Neural progenitor cell (in vitro differentiated cells): ENCODE measurements at places on chromosomes 6 and 20. TPM values are rescaled to one million over a fixed set of nuclear protein-coding genes. Genes with fewer than 3 reads are reported as not detected.

The THEMIS gene
- total RNA-seq, result not detected in 2 replicates

The CFAP206 gene
- 0.52 and 0.53 TPM in 2 replicates for total RNA-seq

DNA sequence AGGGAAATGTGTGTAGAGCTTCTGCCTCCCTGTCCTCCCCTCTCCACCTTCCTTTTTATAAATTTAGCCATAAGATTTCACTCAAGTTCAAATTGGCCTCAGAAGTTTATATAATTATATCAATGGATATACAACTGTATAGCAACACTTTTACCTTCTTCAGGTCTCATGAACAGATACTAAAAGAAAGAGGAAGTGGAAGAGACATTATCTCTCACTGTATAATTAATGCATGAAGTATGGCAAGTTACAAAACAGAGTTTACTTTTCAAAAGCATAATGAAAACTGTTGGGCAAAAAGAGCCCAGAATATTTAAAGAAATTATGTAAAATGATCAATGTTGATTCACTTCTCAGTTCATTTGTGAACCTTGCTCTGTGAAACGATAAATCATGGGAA is 99.7 kb downstream of the PDE7B start:
- DNase-seq, result no peak

DNA sequence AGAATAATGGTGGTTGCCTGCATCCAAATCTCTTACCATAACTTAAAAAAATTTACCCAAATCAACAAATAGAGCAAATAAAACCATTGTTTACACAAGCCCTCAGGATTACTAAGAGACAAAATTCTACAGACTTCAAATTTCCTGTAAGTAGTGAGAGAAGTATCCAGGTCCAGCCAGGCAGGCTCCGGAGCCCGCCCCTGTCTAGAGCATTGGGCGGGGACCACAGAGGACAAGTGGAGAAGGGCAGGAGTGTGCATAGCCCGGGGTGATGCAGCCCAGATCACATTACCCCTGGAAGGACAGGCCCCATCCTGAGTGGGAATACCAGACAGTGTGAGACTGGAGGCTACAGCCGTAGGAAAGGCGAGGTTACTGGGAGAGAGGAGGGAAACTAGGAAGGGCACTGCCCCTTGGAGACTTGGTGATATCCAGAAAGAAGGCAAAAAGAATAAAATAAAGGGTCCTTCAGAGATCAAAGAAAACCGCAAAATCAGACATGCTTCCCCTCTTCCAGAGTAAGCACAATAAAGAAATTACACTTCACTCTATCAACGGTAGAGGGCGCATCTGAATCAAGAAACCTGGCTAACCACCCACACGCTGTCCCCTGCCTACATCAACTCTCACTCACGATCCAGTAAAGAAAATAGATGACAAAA is 26.6 kb downstream of the RIN2 start:
- peak; percentile 81 for DNase-seq

- no peak for DNase-seq
Observed at GRCh38 chr20:56621730-56622129, 7.4 kb upstream of the TFAP2C start.

- no peak for DNase-seq
Observed at GRCh38 chr20:18724077-18724476, 89.5 kb upstream of the SCP2D1 start.

GRCh38 chr20:56433880-56434255 is 21.8 kb downstream of the CASS4 start:
- DNase-seq, result no peak

The MAD2L1BP gene
- total RNA-seq, result 52.0 and 88.1 TPM in 2 replicates

DNA sequence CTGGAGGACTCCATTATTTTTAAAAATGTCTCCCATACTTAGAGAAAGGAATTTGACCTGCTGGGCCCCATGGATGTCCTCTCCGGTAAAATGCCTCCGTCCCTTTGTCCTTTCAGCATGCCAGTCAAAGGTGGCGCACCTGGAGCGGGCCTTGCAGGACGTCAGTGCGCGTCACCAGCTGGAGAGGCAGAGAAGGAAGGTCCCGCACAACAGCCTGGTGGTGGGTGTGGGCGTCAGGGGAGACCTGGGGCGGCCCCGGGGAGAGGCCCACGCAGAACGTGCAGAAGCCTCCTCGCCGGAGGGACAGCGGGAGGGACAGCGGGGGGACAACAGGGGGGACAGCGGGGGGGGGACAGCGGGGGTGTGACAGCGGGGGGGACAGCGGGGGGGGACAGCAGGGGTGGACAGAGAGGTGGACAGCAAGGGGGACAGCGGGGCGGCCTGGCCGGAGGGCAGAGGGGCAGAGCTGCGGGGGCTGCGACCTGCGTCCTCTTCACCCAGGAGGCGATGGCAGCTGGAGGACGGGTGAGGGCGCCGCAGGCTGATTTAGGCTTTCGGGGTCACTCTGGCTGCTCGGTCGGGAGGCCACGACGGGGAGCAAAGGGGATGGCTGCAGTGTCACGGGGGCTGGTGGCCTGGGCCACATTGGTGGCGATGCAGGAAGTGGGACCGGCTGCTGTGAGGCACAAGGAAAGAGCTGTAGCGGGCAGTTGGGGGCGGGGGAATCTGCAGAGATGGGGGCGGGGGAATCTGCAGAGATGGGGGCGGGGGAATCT is 859 bp upstream of the KIF25 start:
- peak; percentile 34 for DNase-seq

DNA sequence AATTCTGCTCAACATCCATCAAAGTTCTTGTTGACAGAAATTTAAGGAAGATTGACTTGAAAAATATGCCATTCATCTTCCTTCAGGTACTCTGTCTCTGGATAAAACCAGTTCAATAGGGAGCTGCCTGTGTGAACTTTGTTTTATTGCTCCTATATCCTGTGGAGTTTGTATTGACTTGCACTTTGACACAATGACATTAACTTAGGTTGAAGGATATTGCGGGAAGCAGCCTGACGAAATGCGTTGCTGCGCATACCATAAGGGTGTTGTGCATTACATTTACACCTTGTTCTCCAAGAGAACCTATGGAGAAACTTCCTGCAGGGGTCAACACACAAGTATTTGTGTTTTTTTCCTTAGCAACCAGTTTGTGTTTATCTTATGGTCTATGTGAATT is 185.4 kb upstream of the GRIK2 start:
- DNase-seq, result no peak

- DNase-seq, result no peak
Observed at GRCh38 chr20:12467758-12468157, 541.0 kb upstream of the SPTLC3 start.

DNA sequence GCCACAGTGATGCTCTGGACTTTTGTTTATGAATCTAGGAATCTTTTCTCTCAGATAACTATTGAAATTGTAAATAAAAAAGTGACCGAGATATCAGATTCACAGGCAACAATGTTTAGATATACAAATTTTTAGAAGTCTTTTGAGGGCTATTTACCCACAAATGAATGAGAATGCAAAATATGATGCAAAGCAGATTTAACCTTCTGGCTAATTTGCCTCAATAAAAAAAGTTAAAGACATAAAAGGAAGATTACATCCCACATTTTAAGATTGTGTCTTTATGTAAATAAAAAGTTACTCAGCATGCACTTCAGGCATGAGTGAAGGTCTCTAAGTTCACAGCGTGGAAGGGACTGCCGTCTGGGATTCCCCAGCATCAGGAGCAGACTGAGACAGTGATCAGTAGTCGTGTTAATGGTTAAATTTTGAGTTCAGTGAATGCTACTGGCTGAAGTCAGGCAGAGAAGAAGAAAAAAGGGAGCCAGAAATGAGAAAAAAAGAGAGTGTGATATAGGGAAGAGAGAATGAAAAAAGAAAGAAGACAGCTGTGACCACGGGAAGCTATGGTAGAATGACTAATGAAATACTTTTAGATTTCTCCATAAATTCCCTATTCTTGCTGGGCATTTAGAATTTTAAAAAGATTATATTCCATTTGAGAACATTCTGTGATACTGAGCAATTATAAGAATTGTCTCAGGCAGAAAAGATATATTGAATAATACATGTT is 93.6 kb downstream of the MYB start:
- no peak for DNase-seq

The TINAG gene
- total RNA-seq, result not detected in 2 replicates

GRCh38 chr20:16712511-16712947 is 17.3 kb upstream of the SNRPB2 start:
- no peak for DNase-seq

DNA sequence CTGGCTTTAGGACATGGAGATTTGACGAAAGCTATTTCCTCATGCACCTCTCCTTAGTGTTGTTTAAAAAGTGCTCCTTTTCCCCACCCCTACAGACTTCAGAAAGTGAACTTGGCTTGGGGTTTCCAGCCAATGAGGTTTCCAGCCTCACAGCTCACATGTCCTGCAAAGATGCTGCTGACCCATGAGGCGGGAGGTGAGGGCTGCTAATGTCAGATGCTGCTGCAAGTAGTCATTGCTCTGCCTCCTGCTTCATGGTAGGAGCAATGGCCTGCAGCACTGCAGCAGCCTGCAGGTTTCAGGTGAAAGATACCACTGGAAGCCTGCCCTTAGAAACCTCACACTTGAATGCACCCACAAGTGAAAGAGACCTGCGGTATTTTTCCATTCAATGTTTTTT is 112.8 kb downstream of the LAMP5 start:
- no peak for DNase-seq

GRCh38 chr20:16752082-16752481 is 3.9 kb downstream of the OTOR start:
- DNase-seq, result no peak

- peak; percentile 28 for DNase-seq
Observed at GRCh38 chr6:27096834-27097511, 150.5 kb upstream of the PRSS16 start.

GRCh38 chr6:41182069-41183034 is 18.6 kb downstream of the TREML2 start:
- peak; percentile 62 for DNase-seq

The WFDC10B gene
- total RNA-seq, result not detected in 2 replicates

- DNase-seq, result no peak
Observed at GRCh38 chr6:105429676-105430075, 26.8 kb upstream of the PREP start.

DNA sequence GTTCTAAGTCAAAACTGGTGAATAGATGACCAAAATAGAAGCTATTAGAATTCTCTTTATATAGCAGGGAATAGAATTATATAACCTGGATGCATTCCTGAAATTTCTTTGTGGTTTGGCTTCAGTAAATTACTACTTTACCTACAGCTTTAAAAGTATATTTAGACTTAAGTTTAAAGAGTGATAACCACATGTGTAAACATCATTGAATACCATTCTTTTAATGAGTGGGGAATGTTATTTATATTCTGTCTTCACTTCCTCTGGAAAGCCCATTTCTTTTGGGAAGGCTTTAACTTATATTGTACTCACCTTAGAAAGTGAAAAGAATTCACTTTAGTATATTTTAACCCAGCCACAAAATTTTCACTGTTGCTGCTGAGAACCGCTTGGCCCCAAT is 39.1 kb downstream of the PLEKHG1 start:
- no peak for DNase-seq

GRCh38 chr20:24164360-24164759 is 175.8 kb upstream of the GGTLC1 start:
- peak; percentile 38 for DNase-seq

GRCh38 chr6:167465482-167465881 is 140.6 kb downstream of the TTLL2 start:
- no peak for DNase-seq

DNA sequence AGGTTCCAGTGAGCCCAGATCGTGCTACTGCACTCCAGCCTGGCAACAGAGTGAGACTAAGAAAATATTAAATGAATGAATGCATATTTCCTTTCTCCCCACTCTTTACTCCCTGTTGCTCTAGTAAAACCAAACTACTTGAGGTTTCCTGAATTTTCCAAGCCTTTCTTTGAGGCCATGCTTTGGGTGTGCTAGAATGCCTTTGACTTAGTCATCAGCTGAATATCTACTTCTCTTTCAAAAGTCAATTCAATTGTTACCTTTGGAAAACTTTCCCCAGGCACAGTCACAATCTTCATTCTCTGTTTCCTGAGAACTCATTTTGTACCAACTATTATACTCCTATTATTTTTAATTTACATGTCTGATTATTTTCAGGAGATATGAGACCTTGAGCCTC is 27.5 kb upstream of the CEP85L start:
- DNase-seq, result no peak

DNA sequence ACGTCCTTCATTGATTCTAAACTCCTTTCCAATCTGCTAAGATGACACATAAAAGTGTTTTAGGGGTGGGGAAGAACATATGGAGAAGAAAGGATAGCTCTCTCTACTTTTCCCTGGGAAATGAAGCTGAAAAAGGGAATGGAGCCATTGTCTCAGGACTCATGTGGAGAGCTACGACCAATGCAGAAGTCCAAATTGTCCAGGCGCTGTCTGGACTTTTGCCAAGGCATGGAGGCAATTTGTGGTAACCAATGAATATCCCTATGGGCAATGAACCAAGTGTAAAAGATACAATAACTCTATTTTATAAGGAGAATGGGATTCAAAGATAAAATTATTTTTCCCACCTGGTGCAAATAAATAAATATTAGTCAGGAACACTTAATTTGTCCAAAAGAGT is 16.1 kb downstream of the FBXL4 start:
- peak; percentile 5 for DNase-seq

The SLC32A1 gene
- 0.04 and 0.37 TPM in 2 replicates for total RNA-seq

GRCh38 chr6:33250731-33251130 is 20.9 kb downstream of the VPS52 start:
- DNase-seq, result no peak

The NUS1 gene
- 23.6 and 33.4 TPM in 2 replicates for total RNA-seq

- DNase-seq, result no peak
Observed at GRCh38 chr6:131602781-131603312, 25.2 kb downstream of the MED23 start.

The THBS2 gene
- total RNA-seq, result 0.09 and 0.13 TPM in 2 replicates

DNA sequence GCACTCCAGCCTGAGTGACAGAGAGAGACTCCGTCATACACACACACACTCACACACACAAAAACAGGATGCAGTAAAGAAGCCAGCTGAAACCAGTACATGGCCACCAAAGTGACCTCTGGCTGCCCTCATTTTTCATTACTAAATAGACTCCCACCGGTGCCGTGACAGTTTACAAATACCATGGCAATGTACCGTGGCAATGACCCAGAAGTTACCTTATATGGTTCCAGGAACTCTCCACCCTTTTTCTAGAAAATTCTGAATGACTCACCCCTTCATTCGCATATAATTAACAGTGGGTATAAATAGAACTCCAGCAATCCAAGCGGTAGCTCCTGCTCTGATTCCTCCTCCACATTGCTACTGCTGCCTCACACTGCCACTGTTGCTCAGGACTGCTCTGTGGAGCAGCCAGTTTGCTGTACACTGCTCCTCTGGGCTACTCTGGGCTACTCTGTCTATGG is 57.7 kb downstream of the SNX5 start:
- DNase-seq, result no peak

DNA sequence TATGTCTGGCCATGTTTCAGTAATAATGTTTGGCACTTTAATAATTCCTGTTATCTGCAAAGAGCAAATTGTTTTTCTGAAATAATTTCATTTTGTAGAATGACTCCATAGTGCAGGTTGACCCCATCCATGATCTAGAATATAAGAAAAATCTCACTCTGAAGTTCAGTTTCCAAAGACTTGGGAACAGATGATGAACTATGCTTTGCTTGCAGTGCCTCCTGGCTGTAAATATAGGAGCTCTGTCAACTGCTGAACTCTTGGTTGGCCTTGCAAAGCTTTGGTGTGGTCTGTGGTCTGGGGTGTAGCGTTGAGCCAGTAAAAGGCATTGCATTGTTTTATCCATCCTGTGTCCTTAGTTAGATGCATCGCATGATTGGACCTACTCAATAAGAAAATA is 104.0 kb downstream of the PLCB4 start:
- no peak for DNase-seq

GRCh38 chr6:41231246-41231645 is 3.1 kb downstream of the TREML4 start:
- DNase-seq, result no peak
